ENCODE measurements at places on chromosomes 6 and 20. TPM values are rescaled to one million over a fixed set of nuclear protein-coding genes. Genes with fewer than 3 reads are reported as not detected.

Gene PSORS1C1
- total RNA-seq = 10.5 TPM

DNA sequence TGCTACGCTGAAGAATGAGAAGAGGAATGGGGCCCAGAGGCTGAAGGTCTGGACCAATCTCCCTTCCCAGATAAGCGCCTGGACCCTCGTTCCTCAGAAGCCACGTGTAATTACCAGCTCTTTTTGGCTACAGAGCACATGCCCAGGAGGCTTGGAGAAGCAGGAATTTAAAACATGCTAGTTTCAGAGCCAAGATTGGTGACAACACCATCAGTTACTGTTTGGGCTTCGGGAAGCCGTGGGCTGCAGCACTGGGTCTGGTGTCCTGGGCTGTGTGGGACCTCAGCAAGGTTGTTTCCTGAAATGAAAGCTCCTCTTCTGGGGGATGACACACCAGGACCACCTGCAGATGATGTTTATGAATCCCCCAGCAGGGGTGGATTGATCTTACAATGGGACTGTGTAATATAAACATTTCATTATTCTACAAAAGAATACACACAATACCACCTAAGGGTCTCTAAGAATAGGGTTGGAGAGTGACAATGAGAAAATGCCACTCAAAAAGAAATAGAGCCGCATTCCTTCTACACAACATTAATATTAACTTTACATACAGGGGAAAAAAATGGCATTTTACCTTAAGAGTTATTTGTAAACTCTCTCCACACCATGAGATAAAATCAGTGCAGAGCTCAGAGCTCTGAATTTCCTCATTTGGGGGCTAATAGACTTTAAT lies 207.8 kb upstream of the FOXQ1 start:
- no peak overlapping the region for H3K27ac ChIP-seq
- H3K4me1 ChIP-seq = no peaks in the 10 kb centered on the region
- no peaks in the 10 kb centered on the region for H3K27me3 ChIP-seq

DNA sequence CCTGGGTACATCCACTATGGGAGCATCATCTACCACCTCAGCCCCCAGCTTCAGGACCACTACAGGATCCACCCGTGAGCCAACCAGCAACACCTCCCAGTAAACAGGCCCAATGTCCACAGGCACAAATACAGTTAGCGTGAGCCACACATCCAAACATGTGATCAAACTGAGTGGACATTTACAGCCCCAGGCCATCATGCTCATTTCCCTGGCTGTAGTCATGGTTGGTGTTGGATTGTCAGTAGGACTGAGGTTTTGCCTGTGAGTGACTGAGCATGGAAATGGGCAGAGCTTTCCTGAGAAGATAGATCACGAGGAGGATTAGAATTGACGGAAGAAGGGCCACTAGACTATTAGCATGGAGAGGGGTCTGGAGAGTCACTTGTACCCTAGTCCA lies 10.7 kb upstream of the MUC21 start:
- H3K27me3 ChIP-seq = no peaks in the 10 kb centered on the region
- no peak overlapping the region for H3K27ac ChIP-seq
- no peaks in the 10 kb centered on the region for H3K36me3 ChIP-seq

Gene CD83
- total RNA-seq = 25.0 TPM

GRCh38 chr6:119501798-119502483 lies 152.4 kb upstream of the MAN1A1 start:
- no peaks in the 10 kb centered on the region for H3K4me1 ChIP-seq
- no peak overlapping the region for H3K4me3 ChIP-seq
- DNase-seq = no peak
- no peaks in the 10 kb centered on the region for H3K27me3 ChIP-seq
- H3K36me3 ChIP-seq = no peaks in the 10 kb centered on the region

DNA sequence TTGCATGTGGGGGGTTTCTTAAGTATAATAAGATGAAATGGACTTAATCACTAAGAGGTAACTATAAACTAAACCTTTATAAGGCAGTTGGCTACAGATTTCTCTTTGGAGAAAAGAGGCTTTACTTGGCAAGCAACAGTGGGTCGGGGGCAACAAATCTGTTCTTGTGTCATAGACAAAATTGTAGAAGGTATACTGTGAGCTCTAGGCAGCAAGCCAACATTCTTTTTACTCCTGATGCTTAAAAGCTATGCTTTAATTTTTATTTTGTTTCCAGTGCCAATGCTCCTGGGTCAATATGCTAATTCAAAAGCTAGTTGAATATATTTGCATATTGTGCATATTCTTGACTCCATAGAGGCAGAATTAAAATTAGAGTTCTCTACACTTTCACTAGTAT lies 495.4 kb downstream of the BTBD3 start:
- DNase-seq = no peak
- H3K27ac ChIP-seq = no peak overlapping the region
- H3K36me3 ChIP-seq = no peaks in the 10 kb centered on the region
- H3K4me1 ChIP-seq = no peaks in the 10 kb centered on the region
- H3K4me3 ChIP-seq = no peak overlapping the region

Gene MYMX
- total RNA-seq = not detected

- H3K36me3 ChIP-seq = no peaks in the 10 kb centered on the region
- no peak overlapping the region for H3K27ac ChIP-seq
- H3K27me3 ChIP-seq = no peaks in the 10 kb centered on the region
Measured at GRCh38 chr6:18347866-18348265, 39.3 kb upstream of the RNF144B start.

DNA sequence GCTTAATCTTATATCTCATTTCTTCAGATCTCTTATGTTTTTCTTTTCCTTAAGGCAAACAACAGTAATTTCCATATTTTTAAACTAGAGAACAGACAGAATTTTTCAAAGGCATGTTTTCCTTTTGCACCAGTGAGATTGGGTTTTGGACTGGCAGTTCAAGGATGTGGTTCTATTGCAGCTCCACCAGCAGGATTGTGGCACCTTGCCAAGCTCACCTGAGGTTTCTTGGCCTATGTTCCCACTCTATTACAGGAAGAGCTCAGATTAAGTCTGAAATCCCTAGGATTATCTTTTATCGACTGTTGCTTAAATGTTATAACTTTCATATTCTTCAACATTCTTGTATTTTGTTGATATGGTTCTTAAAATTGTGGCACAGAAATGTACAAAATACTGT lies 218.9 kb downstream of the PLCB4 start:
- no peaks in the 10 kb centered on the region for H3K36me3 ChIP-seq
- no peak for DNase-seq
- H3K27ac ChIP-seq = no peak overlapping the region

DNA sequence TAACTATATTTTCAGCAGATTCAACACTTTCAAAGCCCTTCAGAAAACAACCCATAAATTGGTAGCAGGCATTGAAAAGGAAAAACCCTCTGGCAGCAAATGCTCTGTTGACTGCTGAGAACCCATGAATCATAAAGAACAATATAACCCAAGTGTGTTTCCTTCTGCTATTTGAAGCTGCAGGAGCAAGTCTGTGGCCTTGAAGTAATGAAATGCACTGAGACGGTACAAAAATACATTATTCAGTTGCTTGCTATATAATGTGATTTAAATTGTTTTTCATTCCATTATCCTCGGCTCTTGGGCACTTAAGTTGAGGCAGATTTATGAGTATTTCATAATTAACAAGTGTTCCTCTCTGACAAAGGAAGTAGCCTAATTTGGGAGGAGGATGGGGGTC lies 40.6 kb upstream of the SAMD5 start:
- H3K4me1 ChIP-seq = no peaks in the 10 kb centered on the region
- no peaks in the 10 kb centered on the region for H3K27me3 ChIP-seq
- H3K27ac ChIP-seq = no peak overlapping the region
- H3K4me3 ChIP-seq = no peak overlapping the region
- H3K36me3 ChIP-seq = no peaks in the 10 kb centered on the region

DNA sequence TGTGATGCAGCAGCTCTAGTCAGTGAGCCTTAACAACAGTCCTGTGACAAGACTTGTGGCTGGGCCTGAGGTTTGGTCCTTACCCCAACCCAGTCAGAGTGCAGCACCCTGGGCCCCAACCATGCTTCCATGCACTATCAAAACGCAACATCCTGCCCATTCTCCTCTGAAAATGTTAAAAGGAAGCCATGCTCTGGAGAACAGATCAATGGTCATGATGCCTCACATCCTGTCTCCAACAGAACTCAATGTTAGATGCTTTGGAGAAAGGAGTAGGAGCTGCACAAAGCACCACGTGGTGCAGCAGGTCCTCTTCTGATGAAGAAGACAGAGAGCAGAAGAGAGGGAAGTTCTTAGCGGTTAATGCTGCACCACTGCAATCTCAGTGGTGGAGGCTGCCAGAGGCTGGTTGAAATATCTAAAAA lies 41.9 kb downstream of the TRAM2 start:
- H3K27ac ChIP-seq = no peak overlapping the region
- peaks cover 33% of the 10 kb centered on the region for H3K4me1 ChIP-seq
- no peak overlapping the region for H3K4me3 ChIP-seq
- no peaks in the 10 kb centered on the region for H3K27me3 ChIP-seq
